Stimulated activated CD4-positive, alpha-beta T cell treated with anti-CD3 and anti-CD28 coated beads, TNF-alpha, amount 100 ng/mL, for 4 hours (primary cell): ENCODE measurements at places on chromosomes 5 and 9.

- no peak for DNase-seq
Observed at GRCh38 chr9:123020796-123021195, 12.7 kb upstream of the GPR21 start.

DNA sequence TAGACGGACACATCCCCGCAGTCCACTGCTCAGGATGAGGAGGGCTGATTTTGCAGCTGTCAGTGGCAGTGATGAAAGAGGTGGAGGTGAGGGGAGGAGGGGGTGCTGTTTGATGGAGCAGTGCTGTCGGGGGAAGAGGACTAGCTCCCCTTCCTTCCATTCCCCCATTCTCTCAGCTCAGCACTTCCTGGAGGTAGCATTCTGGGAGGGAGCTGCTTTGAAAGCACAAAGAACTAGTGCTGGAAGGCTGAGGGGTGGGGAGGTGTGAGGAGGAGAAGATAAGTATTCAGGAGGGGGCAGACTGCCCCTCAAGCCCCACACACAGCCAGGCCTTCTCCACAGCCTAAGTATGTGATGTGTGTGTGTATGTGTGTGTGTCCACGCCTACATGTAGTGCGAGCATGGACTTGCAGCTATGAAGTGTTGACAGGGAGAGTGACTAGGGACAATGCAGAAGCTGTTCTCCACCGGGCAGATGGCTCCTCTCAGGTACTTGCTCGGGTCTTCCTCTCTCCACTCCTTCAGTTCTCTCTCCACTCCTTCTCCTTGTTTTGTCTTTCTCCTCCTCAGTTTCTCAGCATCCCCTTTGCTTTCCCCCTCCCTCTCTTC, 65.5 kb upstream of the HSPA9 start:
- no peak for DNase-seq

GRCh38 chr5:74319076-74319475, 321.5 kb downstream of the ENC1 start:
- no peak for DNase-seq

DNA sequence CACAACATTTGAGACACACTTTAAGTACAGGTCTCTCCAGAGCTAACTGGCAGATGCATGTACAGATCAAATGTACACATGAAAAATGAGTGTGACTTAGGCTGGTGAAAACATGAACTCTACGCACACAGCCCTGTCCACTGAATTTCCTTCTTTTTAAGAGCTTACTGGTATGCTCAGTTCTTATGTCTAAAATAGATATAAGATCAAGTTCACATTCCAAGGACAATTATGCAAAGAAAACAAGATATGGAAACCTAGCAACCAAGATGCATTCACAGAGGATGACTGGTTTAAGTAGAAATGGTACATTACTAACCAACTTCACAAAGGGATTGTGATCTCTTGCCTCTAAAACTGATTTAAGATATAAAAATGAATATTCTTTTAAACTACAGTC, 56.7 kb downstream of the TLE1 start:
- DNase-seq, result no peak

GRCh38 chr9:18327121-18327520, 146.8 kb upstream of the ADAMTSL1 start:
- no peak for DNase-seq

- DNase-seq, result no peak
Observed at GRCh38 chr9:103981912-103982311, 112.2 kb upstream of the SMC2 start.

DNA sequence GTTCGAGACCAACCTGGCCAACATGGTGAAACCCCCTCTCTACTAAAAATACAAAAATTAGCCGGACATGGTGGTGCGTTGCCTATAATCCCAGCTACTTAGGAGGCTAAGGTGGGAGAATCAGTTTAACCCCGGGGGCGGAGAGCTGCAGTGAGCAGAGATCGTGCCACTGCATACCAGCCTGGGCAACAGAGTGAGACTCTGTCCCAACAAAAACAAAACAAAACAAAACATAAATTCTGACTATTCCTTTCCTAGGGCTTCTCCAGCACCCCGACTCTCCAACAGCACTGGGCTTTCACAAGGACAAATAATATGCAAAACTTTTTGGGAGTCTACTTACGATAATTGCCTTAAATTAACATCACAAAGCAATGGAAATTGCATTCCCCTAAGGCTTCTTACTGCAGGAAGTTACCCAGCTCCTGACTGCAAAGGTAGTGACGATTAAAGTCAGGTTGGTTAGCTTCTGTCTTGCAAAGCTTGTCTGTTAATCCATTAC, 15.9 kb upstream of the CDKN2AIPNL start:
- no peak for DNase-seq

GRCh38 chr5:76458486-76458830, 55.4 kb downstream of the IQGAP2 start:
- DNase-seq, result no peak

GRCh38 chr9:130893341-130894101, 3.1 kb downstream of the QRFP start:
- DNase-seq, result no peak

- no peak for DNase-seq
Observed at GRCh38 chr5:64807520-64807919, 38.8 kb downstream of the CWC27 start.

- no peak for DNase-seq
Observed at GRCh38 chr5:113776168-113776567, 262.7 kb downstream of the YTHDC2 start.

DNA sequence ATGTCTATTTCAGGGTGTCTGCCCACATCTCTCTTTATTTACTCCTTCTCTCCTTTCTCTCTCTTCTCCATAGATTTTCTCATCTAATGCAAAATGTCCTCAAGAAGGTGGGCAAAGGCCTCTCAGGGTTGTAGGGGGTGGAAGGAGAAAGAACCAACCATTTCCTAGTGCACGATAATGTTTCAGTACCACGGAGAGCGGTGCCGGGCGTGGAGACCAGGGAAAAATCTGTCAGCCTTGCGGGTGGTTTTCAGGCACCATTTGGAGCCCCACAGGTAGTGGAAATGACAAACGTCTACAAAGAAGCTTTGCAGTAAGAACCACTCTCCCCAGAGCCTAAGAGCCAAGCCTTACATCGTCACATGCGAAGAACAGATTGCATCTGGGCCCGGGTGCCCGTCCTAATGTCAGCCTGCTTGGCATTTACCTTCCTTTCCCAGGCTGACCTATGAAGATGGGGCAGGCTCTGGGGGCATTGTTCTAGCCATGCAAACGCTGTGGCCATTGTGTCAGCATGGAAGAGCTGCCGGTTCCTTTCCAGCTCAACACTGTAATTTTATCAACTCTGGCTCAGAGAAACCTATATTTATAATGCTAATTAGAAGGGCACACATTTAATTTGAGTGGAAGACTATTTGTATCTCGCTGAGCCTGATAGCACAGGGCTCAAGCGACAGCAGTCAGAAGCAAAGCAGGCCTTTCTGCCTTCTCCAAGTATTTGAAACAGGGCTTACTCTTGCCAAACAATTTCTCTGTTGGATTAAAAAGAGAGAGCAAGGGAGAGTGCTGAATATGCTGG, 430.1 kb upstream of the WWC1 start:
- no peak for DNase-seq

DNA sequence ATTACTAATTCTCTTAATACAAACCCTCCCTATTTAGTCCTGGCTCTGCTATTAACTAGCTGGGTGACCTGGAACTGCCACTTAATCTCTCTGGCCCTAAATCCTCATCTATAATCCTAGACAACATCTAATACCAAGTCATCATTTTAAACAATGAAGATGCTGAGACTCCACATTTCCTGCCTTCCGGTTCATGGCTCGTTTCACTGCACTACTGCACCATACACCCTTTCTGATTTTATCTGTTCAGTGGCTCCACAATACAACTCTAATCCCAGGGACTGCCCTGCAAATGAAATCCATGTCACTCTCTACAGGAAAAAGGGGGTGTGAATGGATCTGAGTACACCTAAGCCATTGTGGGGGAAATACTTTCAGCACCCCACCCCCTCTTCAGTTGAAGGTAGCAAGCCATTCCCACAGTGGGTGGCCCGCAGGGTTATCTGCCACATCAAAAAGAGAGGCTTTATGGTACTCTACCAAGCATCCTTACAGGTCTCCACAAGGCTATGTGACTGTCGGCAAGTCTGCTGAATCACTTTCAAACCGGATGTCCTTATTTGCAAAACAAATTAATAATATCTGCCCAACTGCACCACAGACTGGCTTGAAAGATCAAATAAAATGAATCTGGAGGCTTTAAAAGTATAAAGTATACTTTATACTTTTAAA, 89.5 kb downstream of the EPB41L4A start:
- DNase-seq, result no peak

GRCh38 chr5:89346573-89346972, 463.6 kb upstream of the MEF2C start:
- no peak for DNase-seq

- no peak for DNase-seq
Observed at GRCh38 chr5:175715627-175716522, 58.0 kb downstream of the HRH2 start.

GRCh38 chr9:124376329-124376728, 38.9 kb downstream of the PSMB7 start:
- no peak for DNase-seq

DNA sequence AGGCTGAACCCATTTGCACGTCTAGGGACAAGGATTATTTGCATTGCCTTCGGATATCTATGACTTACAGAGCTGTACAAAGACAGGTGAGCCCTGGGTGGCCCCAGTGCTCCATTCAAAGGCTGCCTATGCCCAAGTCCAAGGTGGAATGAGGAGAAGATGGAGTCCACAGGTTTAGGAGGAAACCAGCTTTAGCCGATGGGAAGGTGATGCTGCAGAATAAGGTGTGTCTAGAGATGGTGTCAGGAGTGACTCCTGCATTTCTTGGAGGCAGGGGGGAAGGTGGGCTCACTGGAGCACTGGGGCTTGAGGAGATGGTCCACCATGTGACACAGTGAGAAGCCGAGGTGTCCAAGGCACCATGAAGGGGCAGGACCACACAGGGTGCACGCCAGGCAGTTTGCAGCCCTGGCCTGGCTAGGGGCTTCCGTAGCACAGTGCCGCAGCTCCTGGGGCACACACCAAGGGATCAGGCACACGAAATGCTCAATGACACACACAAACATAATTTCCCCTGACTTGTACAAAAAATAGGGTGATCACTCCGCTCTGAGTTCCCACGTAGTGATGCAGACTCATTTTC, 32.1 kb downstream of the SEMA4D start:
- DNase-seq, result no peak

DNA sequence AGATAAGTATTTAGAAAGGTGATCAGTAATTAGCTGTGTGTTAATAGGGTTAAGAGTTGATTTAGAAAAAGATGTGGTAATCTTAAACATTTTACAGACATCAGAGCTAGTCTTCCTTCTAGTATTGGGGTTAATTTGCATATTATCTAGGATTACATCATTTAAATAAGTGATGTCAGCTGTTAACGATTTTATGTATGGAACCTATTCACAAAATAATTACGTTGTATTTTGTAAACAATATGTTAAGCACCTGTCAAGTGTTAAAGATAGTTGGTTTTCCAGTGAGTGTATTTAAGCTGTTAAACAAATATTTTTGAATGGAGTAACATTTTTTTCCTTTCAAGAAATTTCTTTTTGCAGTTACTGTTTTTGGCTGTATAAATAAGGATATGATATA, 2.2 kb downstream of the DCP2 start:
- no peak for DNase-seq

DNA sequence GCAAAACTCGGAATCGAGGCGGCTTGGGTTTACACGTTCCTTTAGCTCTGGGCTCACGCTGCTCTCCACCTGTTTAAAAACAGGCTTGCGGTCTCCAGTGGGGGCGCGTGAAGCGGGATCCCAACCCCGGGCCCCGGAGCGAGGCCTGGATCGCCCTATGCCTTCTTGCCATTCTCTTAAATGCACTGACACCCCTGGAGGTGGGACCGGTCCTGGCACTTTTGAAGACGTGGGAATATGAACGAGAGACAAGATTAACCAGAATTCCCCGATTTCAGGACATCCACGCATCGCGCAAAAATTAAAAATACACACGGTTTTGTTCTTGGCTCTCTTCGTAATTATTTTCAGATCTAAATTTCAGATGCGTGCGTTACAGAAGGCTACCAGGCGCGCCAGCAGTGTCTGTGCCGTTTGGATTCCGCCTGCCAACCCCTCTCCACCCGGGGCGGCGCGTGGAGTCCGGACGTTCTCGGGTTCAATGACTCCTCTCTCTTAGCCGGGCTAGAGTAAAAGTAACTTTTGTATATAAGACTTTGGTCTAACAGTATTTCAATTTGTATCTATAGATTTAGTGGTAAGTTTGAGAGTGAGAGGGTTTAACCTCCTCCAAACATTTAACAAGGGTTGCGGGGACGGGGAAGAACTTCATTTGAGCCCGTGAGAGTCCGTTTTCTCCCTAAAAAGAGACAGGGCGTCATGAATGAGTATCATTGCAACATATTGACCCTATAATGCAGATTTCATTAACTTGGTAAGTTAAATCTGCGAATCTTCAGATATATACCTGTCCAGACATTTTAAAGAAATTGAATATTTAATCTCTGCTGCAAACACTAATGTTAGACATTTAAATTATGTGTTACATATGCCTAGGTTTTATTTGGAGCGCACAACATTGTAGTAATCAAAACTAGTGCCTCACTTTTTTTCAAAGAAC, 3.8 kb downstream of the FOXD1 start:
- no peak for DNase-seq

- no peak for DNase-seq
Observed at GRCh38 chr5:75260708-75261107, 24.0 kb upstream of the ANKRD31 start.

- no peak for DNase-seq
Observed at GRCh38 chr5:66814146-66814991, 218.2 kb downstream of the MAST4 start.

DNA sequence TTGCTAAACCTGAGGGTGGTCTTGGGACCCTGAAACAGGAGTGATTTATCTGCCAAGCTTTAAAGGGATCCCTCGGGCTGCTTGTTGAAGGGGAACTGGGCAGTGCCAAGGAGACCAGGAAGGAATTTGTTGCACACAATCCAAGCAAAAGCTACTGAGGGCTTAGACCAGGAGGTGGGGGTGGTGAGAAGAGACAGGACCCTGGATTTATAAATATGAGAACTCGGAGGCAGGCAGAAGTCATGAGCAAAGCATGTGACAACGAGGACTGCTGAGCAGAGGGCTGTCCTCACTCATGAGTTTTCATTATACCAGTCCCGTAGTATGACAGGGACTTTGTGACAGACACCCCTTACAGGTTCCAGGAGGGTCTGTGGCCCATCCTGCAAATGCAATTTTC, 237.3 kb downstream of the DRD1 start:
- no peak for DNase-seq

DNA sequence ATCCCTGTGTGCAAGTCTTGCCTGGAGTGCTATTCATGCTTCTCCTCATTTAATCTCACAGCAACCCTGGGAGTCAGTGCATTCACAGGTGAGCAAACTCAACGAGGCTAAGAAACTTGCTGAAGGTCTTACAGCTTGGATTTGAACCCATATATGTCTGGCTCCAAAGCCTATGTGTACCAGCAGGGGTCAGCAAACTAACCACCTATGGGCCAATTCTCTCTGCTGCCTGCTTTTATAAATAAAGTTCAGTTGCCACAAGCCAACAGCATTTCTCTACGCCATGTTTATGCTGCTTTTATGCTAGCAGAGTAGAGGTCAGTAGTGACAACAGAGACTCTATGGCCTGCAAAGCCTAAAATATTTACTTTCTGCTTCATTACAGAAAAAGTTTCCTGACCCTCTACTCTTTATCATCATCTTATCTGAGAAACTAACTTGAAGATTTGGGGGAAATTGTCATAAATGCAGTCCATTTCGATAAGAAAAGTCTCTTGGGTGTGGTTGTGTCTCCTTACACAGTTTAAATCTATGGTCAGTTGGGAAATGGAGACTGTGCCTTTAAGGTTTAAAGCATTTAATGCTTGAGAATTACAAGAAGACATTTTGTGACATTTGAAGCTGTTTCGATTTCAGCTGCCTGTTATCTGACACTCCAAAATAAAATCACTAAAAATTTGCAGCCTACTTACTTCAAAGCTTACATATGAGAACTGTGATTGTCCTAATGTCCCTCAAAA, 137.7 kb downstream of the PRELID2 start:
- no peak for DNase-seq
